Thymus (tissue), 14 donors: ENCODE measurements at places on chromosomes 11 and 22. TPM values are rescaled to one million over a fixed set of nuclear protein-coding genes. Genes with fewer than 3 reads are reported as not detected.

DNA sequence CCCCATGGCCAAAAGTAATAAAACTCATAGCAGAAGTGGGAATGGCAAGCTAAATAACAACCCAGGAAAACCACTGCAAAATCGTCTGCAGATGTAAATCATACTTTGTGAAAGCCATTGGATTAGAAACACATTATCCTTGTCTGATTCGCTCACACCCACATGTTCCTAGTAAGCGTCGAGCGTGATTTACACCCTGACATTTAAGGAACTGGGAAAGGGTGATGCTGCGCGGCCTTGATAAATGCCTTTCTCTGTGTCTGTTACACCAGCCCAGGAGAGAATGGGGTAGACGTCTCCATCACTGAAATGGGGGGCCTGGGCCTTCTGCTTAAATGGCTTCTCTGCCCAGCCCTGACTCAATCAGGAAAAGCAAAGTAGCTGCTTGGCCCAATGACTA lies 162.7 kb downstream of the NTM start:
- H3K36me3 ChIP-seq = no peaks in the 10 kb centered on the region
- no peak for DNase-seq
- no peak overlapping the region for H3K27ac ChIP-seq
- no peaks in the 10 kb centered on the region for H3K27me3 ChIP-seq

- H3K27me3 ChIP-seq = peaks cover 17% of the 10 kb centered on the region
- no peak for DNase-seq
- no peaks in the 10 kb centered on the region for H3K4me1 ChIP-seq
- no peak overlapping the region for H3K27ac ChIP-seq
Observed at GRCh38 chr11:66973956-66974580, 1.0 kb upstream of the C11orf86 start.

Gene MS4A3
- 7.8 TPM for total RNA-seq

DNA sequence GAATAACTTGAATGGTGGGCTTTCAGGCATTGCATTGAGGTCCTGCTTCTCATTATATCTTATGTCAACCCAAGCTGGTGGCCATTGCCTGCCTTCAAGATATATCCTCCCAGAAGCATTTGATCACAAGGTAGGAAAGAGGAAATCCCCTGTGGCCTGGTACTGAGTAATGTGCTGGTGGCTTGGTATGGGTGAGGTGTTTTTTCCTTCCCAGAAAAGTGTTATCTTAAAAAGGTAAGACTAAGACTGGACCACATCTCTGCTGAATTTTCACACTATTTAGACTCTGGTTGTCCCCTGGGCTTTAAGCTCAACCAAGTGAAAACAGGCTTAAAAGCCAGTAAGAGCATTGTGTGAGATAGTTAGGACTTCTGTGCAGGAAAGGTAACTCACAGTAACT lies 3.7 kb downstream of the INSC start:
- no peak for DNase-seq
- H3K27ac ChIP-seq = no peak overlapping the region
- peaks cover 11% of the 10 kb centered on the region for H3K4me1 ChIP-seq

Gene INSC
- 0.19 TPM for total RNA-seq

Gene USH1C
- 0.24 TPM for total RNA-seq

Gene ZNRF3
- 1.3 TPM for total RNA-seq
